Suppressor macrophage treated with lipopolysaccharide for 4 hours (primary cell): ENCODE measurements at places on chromosomes 7 and 10.

DNA sequence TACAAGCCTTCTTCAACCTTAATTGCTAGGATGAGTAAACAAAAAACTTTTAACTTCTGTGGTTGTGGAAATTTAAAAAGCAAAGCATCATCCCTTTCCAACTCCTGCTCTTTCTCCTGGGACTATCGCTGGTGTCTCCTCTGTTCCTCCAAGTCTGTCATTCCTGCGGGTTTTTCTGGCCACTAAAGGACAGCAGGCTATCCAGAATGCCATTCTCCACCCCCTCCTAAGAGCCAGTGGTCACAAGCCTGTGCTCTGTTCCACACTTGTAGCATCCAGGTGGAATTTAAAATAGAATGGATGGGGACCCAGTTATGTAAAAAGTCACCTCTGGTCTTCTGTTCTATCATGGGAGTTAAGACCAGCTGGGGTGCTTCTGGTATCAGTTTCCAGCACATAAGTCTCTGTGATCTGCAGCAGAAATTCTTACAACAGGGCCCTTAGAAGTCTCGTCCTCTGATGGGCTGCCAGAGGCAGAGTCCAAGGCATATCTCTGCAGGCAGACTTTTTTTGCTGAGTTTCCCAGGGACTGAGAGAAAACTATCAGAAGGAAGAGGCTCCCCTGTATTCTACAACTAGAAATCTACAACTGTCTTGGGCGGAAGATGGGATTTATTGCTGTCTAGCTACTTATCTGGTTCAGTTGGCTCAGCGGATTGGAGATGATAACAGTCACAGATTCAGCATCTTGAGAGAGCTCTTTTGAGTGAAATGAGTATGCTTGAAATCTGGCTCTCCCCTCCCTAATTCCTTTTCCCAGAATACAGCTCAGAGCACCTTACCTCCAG, 5.1 kb upstream of the WNT16 start:
- no peak for DNase-seq

- no peak for DNase-seq
Measured at GRCh38 chr7:326273-326672, 36.3 kb downstream of the FOXL3 start.

GRCh38 chr7:159042581-159043101, 102.0 kb downstream of the VIPR2 start:
- no peak for DNase-seq

GRCh38 chr7:84017651-84018050, 176.9 kb downstream of the SEMA3A start:
- DNase-seq: no peak

- DNase-seq: no peak
Measured at GRCh38 chr7:141630621-141631020, 71.3 kb downstream of the DENND11 start.

DNA sequence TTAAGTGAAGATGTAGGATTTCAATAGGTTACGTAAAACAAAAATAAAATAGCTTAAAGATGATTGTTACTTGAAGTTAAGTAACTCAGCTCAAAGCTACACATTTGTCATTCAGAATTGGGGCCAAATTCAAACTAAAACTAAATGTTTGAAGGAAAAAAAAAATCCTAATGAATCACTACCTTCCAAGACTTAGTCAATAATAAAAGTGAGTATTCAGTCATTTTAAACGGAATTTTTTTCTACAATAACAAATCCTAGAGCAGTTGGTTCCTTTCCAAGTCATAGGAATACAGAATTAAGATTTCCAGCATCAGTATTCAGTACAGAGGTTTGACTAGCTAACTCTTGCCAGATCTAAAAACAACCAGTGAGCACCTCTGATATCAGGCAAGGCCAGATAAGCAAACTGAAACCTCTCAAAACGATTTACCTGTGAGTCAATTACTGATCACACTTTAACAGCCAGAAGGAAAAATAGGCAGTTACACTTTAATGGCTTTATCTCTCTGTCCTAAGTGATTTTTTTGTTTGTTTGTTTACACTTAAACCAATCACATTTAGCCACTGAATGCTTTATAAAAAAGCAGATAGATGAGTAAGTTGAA, 669.8 kb upstream of the ANKRD30A start:
- DNase-seq: no peak

GRCh38 chr10:88672041-88672440, 7.8 kb downstream of the LIPF start:
- no peak for DNase-seq

GRCh38 chr7:98698976-98699375, 81.9 kb downstream of the NPTX2 start:
- no peak for DNase-seq

DNA sequence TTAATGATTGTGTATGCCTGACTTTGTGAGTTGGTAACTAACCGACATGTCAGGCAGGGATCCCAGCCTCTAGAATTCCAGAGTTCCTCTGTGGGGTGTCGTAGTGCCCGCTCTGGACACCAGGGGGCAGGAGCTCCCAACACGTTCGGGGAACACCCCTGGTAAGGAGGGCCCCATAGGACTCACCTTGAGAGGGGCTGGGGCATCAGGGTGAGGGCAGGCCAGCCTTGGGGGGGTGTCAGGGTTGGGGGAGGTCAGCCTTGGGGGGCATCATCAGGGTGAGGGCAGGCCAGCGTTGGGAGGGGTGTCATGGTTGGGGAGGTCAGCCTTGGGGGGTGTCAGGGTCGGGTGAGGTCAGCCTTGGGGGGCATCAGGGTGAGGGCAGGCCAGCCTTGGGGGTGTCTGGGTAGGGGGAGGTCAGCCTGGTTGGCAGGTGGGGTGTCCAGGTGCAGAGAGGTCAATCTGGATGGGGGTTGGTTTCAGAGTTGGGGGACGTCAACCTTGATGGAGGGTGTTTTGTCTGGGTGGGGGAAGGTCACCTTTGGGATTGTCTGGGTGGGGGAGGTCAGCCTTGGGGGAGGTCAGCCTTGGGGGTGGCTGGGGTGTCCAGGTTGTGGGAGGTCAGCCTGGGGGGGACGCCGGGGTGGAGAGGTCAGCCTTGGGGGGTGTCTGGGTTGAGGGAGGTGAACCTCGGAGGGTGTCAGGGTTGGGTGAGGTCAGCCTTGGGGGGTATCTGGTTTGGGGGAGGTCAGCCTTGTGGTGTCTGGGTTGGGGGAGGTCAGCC, 45.6 kb upstream of the SUN1 start:
- DNase-seq: peak; percentile 62

DNA sequence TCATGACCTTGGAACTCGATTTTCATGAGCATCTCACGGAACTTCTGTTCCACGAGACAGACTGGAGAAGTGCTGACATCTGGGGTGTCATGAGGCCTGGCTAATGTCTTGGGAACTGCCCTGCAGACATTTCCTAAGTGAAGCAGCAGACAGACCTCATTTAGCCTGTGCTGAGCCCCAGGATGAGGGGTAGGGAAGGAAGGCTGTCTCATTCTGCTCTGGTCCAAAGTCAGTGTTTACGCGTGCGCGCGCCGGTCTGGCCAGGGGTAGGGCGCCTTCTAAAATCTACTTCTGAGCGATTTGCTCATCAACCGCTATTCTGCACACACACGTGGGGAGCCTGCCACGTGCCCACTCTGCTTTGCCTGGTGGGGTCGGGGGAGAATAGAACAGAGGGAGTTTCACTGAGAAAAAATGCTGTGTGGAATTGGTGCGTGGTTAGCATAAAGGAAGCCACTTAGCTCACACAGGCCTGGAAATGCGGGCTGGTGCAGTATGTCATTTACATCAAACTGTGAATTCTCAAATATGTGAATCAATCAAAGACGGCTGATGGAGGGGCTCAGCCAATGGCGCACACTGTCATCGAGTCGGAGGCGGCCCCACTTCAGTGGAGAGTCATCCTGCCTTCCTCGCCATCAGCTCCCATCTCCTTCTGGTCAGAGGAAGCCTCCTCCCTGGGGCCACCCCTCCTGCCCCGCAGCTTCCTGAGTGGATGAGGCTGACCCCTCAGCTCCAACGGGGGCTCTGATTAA, 335.1 kb downstream of the ADARB2 start:
- DNase-seq: no peak

- DNase-seq: no peak
Measured at GRCh38 chr10:74290708-74291107, 139.7 kb downstream of the ADK start.

- DNase-seq: no peak
Measured at GRCh38 chr7:127536394-127536691, 49.1 kb downstream of the GCC1 start.

DNA sequence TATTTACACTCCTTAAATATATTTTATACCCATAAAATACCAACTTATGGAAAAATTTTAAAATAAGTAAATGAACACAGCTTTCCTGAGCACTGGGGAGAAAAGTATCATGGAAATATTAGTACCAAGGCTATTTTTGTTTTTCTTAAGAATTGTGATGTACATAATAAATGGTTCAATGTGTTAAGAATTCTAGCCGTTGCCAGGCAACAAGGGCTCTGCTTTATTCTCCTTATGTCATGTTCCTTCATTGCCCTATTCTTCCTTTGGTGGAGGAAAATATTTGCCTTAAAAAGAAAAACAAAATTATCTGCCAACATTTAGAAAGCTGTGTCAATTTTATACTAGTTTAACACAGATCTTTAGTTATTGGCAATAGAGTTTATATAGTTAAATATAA, 2.6 kb upstream of the ZPBP start:
- no peak for DNase-seq

DNA sequence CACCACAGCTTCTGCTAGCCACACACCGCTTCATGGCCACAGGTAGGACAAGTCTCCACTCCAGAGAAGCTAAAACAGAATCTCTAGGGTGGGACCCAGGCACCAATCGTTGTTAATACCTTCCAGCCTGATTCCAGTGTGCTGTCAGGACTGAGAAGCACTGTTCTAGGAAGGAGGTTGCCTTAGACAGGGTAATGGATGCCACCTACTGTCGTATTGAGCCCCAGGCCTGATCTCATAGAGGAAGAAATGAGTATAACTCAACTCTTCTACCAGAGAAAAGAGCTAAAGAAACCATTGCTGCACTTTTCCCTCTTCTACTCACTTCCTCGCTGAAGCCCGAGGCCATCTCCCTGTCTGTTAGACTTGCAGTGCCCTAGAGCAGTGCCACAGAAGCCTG, 31.8 kb downstream of the CNNM1 start:
- DNase-seq: no peak

- peak; percentile 84 for DNase-seq
Measured at GRCh38 chr10:14608381-14609001, 166.2 kb downstream of the FAM107B start.

DNA sequence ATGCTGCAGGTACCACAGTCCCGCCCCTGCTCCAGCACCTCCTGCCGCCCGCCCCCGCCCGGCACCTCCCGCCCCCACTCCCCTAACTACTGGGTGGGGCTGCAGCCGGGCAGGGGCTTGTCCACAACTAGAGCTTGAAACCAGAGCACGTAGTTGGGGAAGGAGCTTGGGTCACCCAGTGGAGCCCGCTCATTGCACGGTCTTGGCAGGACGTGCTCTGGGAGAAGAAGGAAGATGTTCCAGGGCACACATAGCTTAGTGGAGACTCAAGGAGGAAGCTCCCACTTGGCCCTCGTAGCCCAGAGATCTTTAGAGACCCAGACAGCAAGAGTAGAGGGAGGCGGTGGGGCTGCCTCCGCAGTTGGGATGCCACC, 692 bp downstream of the IGFBP1 start:
- DNase-seq: no peak

DNA sequence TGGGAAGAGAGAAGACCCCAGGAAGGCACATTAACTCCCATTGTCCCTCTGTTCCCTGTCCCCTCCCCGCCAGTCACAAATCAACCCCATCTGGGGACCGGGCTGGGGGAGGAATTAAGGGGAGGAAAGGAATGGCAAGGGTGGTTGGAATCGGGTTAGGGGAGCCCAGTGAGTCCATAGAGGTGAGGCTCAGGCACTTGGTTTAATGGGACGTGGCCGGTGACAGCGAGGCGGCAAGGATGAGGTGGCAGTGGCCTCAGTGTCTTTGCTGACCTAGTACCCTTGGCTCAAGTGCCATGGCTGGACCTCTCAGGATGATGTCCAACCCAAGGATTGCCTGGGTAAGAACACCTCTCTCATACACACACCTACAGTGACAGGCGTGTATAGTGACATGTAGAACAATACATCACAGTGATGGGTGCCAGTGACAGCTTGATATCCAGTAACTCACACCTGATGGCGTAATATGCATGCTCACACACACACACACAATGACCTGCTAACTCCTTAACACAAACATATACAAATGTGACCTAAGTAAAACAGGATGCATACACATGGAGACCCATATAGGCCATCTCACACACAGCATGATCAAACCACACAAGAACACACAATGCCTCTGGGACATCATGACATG, 12.3 kb downstream of the KCNIP2 start:
- DNase-seq: no peak

DNA sequence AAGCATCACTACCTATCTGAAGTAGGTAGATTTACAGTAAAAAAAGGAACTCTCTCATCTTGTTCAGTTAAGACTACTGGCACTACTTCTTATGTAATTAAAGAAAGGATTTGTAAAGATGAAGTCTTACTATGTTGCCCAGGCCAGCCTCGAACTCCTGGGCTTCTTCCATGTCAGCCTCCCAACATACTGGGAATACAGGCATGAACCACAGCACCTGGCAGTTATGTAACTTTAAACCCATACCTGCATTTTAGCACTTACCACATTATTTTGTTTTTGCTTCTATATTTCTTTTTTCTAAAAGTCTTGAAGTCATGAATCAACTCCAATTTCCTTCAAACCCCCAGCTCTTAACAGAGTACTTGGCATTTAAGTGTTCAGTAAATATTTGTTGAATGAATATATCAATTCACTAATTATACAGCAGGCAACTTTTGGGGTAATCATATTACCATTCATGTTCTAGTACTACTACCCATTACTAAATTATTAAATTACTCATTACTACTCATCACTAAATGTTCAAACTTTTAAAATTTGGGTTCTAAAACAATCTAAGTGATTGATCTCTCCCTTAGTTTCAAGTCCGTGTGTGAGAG, 31.6 kb upstream of the CCDC71L start:
- DNase-seq: no peak

- DNase-seq: peak; percentile 88
Measured at GRCh38 chr7:123749537-123749857, 694 bp upstream of the WASL start.

- peak; percentile 58 for DNase-seq
Measured at GRCh38 chr10:117005026-117005526, at the start of gene SHTN1. Gene SHTN1, minus strand, starts transcription at chr10:117005187. Its CDS starts 108 bp downstream, at chr10:117005079.

GRCh38 chr7:70091362-70091761, 493.1 kb downstream of the AUTS2 start:
- DNase-seq: no peak

- DNase-seq: no peak
Measured at GRCh38 chr7:4070214-4070613, 611.9 kb upstream of the FOXK1 start.

DNA sequence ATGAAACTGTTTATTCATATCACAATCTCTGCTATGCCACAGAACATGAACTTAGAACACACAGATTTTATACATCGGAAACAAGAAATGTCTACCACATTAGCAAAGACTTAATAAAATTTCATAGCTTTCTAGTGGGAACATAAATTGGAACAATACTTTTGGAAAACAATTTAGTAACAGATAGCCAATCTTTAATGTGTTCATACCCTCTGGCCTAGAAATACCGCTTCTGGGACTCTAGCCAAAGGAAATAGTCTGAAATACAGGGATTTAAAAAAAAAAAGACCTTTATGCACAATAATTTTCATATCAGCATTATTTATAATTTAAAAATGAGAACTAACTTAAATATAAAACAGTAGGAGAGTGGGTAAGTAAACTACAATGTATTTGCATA, 168.5 kb downstream of the PLXNA4 start:
- no peak for DNase-seq

GRCh38 chr10:131576341-131577177, 265.0 kb upstream of the TCERG1L start:
- no peak for DNase-seq
